ENCODE measurements at places on chromosomes 16 and 17.

DNA sequence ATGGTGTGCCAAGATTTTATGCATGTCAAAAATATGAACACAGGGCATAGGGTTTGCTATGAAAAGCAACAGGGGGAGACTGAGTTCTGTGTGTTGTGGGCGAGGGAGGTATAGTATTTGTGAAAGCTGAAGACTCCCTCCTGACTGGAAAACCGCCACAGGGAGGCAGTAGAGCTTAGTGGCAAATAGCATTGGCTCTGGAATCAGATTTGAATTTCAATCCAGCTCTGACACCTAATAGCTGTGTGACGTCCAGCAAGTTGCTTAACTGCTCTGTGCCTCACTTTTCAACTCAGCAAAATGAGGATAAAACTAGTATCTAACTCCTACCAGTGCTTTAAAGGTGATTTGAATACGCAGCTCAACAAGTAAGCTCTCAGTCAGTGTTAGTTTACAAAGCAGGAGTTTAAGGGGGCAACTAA lies 22.0 kb downstream of the KPNA2 start:
- DNase-seq, result no peak

- no peak for DNase-seq
Observed at GRCh38 chr16:11108466-11108805, 147.6 kb downstream of the SOCS1 start.

DNA sequence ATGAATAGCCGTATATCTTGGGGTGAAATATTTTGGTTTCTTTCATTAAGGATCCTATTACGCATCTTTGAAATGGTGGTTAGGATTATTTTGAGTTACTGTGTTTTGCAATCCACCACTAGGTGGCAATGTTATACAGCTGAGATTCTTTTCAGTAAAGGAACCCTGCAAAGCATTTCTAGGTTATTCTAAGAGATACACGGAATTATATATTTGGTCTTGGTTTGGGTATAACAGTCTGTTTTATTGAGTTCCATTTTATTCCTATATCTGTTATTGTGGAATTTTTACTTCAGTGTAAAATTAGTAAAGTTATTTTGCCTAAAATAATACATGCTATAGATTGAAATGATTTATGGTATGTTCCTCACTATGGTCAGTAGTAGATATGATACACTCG lies 62.9 kb upstream of the CPHXL start:
- peak; percentile 36 for DNase-seq

GRCh38 chr17:48444516-48445247 lies 14.7 kb upstream of the SKAP1 start:
- no peak for DNase-seq

GRCh38 chr16:54240271-54241129 lies 46.1 kb downstream of the IRX3 start:
- no peak for DNase-seq

DNA sequence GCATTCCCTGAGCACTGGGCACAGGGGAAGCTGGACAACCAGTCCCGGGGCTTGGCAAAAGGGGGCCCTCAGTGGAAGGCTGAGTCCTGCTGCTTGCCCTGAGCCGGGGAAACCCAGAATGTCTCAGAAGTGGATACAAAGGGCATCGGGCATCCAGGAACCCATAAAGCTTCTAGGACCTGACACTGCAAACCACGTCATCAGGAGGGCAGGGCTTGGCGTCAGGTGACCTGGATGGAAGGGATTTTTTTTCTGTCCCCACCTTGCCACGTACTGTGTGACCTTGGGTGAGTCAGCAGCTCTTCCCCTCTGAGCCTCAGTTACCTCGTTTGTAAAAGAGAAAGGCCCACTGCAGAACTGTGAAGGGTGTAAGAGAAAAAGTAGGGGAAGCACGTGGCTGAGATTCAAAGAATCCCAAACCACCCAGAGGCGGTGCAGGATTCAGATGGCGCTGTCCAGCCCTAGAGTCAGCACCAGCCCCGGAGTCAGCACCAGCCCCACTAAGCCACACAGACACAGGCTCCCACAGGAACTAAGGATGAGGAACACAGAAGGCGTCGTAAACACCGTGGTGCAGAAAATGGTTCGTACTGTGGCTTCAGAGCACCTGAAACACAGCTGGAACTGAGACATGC lies 53.7 kb downstream of the C16orf95 start:
- DNase-seq, result no peak

DNA sequence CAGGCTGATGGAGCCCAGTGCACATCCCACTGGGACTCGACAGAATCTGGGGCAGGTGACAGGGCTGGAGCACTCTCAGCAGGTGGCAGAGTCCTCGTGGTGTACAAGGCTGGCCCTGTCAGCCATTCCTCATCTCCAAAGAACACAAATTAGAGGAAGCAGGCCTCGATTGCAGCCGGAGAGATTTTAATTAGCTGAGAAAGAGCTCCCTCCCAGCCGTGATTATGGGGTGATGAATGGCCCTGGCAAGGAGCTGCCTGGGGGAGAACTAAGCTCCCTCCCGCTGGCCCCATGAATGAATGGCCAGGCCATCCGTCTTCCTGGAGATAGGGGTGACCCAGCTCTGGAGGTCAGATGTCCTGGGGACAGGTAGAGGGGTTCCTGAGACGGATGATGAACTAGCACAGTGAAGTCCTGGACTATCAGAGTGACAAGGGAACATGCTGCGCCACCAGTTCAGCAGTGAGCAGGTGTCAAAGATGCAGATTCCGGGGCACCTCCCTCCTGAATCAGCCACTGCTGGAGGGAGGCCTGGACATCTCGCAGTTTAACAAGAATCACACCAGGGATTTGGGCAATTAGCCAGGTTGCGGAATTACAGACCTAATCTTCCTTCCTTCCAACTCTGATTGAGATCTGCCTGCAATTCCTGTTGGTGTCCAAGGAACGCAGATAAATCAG lies 35.5 kb downstream of the PIMREG start:
- no peak for DNase-seq

DNA sequence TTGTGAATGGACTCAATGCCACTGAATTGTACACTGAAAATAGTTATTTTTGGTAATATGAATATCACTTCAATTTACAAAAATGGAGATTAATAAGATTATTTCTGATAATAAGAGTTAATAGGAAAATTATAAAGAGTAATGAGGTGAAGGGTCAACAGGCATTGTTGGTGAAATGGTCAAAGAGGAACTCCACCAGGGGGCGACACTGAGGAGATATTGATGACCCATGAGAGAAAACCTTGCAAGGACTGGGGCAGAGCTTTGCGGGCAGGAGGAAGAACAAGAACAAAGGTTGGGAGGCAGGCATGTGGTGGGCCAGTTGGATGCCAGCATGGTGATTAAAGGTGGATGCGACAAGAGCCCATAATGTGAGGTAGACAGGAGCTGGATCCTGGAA lies 74.0 kb upstream of the XYLT1 start:
- DNase-seq, result no peak

- DNase-seq, result no peak
Observed at GRCh38 chr16:12133729-12134128, 157.2 kb downstream of the SNX29 start.

DNA sequence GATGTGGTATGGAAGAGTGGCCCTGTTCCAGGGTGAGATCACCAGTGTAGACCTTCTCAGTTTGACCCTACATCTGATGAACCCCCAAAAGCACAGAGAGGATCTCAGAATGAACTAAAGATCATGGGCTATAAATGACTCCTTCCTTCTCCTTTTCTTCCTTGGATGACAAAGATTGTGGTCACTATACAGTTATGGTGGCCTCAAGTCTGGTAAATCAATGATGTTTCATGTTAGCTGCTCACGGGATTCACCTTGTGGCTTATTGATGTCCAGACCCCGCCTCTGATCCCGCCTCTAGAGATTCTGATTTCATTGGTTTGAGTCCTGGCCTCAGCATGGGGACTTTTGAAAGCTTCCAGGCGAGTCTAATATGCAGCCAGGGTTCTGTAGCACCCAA lies 112.2 kb downstream of the PITPNC1 start:
- DNase-seq, result no peak

DNA sequence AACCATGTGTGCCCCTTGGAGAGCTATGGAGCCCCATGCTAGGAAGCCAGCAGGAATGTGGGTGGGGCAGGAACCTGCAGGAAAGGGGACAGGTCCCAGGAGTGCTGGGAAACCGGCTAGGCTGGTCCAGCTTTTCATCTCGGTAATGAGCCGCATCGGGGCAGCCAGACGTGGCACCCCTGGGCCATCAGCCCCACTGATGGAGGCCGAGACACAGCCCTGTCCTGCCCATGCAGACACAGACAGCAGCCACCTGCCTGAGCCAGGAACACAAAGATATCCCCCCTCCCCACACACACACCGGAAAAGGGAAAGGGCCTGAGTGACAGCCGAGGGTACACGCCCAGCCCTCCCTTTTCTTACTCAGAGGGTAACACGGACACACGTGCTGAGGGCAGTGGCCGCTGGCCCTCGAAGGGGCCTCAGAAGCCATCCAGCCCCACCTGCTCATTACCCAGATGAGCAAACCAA lies 18.1 kb downstream of the PPL start:
- DNase-seq, result no peak

All from left renal pelvis (tissue), 4 donors.